ENCODE measurements at places on chromosomes 7 and 10.

GRCh38 chr10:25080880-25081581 is 64.6 kb downstream of the THNSL1 start:
- DNase-seq = peak; percentile 89

DNA sequence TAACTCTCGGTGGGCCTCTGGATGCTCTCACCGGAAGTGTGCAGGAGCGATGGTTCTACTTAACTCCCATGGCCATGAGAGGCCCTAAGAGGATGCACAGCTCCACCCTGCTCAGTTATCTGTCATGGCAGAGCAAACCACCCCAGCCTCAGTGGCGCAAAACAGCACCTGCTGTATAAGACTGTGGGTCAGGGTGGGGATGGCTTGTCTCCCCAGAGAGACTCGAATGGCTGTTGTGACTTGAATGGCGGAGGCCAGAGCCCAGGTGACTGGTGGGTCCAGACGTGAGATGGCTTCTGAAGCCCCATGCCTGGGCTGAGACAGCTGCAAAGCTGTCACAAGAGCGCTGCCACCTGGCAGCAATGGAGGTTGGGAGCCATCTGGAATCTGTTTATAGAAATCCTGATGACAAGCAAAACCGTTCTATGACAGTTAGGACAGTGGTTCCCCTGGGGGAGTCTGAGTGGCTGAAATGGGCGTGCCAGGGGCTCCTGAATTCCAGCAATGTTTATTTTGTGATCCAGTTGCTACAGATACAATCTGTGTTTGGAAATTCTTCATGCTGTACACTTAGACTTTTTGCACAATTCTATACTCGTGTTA is 490.5 kb downstream of the TCERG1L start:
- DNase-seq = no peak

GRCh38 chr7:77391230-77391629 is 24.9 kb downstream of the GSAP start:
- DNase-seq = no peak

- no peak for DNase-seq
Observed at GRCh38 chr7:128855559-128855958, 7.1 kb upstream of the ATP6V1F start.

- no peak for DNase-seq
Observed at GRCh38 chr7:79376299-79377025, 77.0 kb downstream of the MAGI2 start.

- no peak for DNase-seq
Observed at GRCh38 chr10:102949916-102950315, 31.8 kb downstream of the CNNM2 start.

DNA sequence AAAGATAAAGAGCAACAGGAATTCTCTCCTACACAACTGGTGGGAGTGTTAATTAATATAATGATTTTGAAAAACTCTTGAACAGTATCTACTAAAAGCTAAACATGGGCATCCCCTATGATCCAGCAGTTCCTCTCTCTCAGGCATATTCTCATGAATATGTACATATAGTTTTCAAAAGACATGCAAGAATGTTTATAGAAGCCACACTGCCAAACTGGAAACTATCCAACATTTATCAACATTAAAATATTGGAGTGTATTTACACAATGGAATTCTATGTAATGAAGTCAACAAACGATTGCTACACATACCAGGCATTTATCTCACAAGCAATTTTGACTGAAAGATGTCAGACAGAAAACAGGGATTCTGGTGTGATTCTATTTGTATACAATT is 404.5 kb upstream of the ANKRD30A start:
- DNase-seq = peak; percentile 18

DNA sequence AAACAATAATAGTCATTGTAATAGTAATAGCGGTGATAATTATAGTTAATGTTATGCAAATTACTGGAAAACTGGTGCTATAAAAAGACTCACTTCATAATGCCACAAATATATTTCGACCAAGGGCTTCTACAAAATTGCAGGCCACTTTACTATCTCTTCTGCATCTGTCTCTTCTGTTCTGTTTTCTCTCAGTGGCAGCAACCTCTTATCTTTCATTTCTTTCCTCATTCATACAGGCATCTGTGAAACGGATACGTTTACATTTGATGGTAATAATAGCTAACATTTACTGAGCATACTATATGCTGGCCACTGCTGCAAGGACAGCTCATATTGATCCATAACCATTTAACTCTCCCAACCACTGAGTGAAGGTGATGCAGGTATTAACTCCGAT is 537.4 kb upstream of the PFKP start:
- no peak for DNase-seq

DNA sequence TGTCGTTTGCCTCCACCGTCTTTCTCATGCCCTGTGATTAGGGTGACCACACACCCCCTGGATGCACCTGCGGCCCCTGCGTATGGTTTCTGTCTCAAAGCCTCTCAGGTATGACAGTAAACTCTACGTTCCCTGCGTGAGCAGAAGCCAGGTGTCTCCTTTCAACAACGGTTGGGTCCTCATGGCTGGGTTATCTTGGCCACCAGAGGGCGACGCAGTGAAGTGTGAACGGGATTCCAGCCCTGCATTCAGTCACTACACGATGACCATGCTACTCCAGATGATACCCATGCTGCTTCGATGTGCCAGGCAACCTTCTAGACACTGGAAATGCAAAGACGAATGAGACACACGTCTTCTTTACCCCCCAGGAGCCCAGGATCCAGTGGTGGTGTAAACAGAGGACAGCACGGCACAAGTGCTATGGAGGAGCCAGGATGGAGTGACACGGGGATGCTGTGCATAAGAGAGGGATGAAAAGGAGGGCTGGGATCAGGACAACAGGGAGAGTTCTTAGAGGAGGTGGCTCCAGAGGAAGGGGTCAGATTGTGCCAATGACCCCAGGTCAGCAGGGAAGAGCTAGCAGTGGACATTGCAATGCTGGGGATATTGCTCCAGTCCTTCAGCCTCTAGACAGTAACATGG is 228.1 kb upstream of the PFKP start:
- peak; percentile 24 for DNase-seq

DNA sequence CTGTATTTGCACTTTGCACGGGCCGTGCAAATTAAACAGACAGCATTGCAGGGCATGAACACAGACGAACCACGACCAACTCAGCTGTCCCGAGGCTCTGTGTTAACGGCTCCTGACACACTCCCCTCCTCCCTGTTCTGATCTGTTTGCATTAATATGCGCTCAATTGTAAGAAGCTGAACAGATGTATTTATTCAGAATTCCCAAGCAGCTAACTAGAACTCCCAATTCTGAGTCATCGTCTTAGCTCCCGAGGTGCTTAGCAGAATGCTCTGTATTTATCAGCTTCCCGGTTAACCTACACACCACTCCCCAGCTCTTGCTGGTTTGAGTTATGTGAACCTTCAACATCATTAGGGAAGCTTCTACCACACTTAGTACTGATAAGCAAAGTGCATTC is 286.4 kb downstream of the PTPRN2 start:
- DNase-seq = no peak

DNA sequence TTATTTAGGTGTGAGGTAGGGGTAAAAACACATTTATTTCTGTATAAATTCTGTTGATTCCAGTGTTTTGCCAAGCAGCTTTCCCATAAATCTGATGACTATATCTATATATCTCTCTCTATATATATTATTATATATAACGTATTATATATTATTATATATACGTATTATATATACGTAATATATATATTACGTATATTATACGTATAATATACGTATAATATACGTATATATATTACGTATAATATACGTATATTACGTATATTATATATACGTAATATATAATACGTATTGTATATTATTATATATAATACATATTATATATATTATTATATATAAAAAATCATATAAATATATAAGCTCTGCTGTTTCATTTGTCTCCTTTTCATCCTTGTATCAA is 163.5 kb downstream of the GPR158 start:
- DNase-seq = no peak

- DNase-seq = no peak
Observed at GRCh38 chr7:23216021-23216420, 30.6 kb upstream of the GPNMB start.

- no peak for DNase-seq
Observed at GRCh38 chr7:46739518-46740234, 818.6 kb upstream of the IGFBP3 start.

- DNase-seq = peak; percentile 66
Observed at GRCh38 chr7:75727881-75728593, 10.7 kb downstream of the HIP1 start.

- DNase-seq = no peak
Observed at GRCh38 chr7:13174991-13175390, 487.6 kb downstream of the ARL4A start.

DNA sequence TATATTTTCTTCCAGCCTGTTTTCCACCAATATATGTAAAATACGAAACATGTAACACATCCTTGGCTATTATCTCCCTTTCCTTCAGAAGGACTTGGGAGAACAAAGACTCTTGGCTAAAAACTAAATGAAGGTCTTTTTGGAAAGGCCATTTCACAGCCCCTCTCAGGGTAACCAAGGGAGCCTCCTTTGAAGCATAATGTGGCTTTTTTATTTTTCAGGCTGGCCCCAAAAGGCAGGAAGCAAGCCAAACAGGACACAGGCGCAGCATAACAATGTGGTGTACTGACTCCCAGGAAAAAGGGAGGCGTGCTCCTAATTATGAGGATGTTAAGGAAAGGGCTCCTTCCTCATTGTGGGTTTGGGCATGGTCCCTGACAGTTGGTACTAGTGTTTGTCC is 30.3 kb upstream of the CCSER2 start:
- no peak for DNase-seq

- DNase-seq = peak; percentile 56
Observed at GRCh38 chr10:89550509-89550908, 15.1 kb upstream of the SLC16A12 start.

GRCh38 chr7:148905093-148905666 is 21.1 kb upstream of the EZH2 start:
- peak; percentile 32 for DNase-seq

DNA sequence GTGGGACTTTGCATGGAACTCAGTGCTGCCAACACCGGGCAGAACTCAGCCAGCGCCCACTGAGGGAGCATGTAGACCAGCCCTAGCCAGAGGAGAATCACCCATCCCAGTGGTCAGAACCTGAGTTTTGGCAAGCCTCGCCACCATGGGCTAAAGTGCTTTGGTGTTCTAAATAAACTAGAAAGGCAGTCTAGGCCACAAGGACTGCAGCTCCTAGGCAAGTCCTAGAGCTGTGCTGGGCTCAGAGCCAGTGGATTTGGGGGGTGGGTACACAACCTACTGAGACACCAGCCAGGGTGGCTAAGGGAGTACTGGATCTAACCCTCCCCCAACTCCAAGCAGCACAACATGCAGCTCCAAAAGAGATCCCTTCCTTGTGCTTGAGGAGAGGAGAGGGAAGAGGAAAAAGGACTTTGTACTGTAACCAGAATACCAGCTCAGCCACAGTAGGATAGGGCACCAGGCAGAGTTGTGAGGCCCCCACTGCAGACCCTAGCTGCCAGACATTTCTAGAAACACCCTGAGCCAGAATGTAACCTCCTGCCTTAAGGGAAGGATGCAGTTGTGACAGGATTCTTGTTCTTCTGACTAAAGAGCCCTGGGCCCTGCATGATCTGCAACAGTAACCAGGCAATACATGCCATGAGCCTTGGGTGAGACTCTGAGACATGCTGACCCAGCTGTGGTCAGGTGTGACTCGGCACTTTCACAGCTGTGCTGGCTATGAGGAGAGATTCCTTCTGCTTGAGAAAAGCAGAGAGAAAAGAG is 24.4 kb downstream of the GSDME start:
- peak; percentile 70 for DNase-seq

GRCh38 chr10:112985690-112986543 is 35.9 kb downstream of the TCF7L2 start:
- DNase-seq = peak; percentile 64

- no peak for DNase-seq
Observed at GRCh38 chr10:132519382-132520176, 18.0 kb upstream of the INPP5A start.

- no peak for DNase-seq
Observed at GRCh38 chr7:738723-739454, 11.8 kb upstream of the PRKAR1B start.

- no peak for DNase-seq
Observed at GRCh38 chr7:71987200-71987767, 424.9 kb downstream of the CALN1 start.

GRCh38 chr7:55066938-55067337 is 48.1 kb downstream of the EGFR start:
- DNase-seq = no peak

GRCh38 chr10:76150139-76150875 is 718.9 kb downstream of the LRMDA start:
- DNase-seq = peak; percentile 3

DNA sequence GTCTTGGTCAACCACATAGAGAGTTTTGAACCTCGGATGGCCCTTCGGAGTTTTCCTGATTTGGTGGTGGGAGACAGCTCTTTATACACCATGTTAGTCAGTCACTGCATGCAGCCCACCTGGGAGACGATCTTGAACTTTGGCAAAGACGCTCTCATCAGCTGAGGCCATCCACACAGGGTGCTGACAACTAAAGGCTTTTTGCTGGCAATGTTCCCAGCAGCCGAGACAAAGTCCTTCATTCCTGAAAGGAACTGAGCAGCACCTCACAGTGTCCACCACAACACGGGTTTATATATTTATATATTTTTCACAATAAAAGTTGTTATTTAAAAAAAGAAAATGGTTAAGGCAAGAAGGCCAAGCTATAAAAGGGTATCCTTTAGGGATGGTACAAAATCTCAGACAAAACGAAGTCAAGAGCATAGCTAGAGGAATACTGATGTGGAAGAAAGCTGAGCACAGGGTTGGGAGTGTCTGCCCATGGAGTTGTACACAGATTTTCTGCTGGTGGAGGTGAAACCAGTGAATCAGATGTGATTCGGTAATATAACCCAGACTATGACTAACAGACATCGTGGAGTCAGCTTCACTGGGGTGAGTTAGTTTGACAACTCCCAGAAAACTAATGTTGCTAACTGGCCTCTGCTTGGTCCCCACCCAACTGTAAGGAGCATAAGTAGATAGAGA is 27.4 kb upstream of the CAPZA2 start:
- peak; percentile 14 for DNase-seq

GRCh38 chr7:150410680-150411346 is 31.7 kb downstream of the ZNF775 start:
- no peak for DNase-seq

GRCh38 chr10:128268015-128268722 is 141.9 kb upstream of the MKI67 start:
- DNase-seq = no peak

DNA sequence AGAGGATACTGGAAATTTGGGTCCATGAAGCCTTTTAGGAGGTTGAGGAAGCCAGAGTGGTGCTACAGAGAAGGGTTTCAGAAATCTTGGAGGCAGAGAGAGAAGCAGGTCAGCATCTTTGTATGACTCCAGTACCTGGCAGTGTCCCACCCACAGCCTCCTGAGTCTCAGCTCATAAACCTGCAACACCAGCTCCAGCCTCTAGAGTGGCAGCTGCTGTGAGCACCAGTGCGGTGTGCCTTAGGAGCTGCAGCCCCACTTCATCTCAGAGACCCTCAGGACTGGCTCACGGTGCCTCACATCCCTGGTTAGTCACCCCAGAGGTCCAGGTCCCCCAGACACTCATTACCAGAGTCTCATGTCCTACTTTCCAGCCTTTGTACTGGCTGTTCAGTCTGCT is 84.8 kb upstream of the PRKAR2B start:
- DNase-seq = no peak

All from EH (cell line).